ENCODE measurements at places on chromosomes 6 and 20.

GRCh38 chr6:19898141-19898740 lies 61.1 kb downstream of the ID4 start:
- no peak for DNase-seq

- no peak for DNase-seq
Measured at GRCh38 chr6:62272114-62272513, 13.9 kb downstream of the KHDRBS2 start.

GRCh38 chr6:151005896-151006632 lies 140.6 kb downstream of the MTHFD1L start:
- no peak for DNase-seq

DNA sequence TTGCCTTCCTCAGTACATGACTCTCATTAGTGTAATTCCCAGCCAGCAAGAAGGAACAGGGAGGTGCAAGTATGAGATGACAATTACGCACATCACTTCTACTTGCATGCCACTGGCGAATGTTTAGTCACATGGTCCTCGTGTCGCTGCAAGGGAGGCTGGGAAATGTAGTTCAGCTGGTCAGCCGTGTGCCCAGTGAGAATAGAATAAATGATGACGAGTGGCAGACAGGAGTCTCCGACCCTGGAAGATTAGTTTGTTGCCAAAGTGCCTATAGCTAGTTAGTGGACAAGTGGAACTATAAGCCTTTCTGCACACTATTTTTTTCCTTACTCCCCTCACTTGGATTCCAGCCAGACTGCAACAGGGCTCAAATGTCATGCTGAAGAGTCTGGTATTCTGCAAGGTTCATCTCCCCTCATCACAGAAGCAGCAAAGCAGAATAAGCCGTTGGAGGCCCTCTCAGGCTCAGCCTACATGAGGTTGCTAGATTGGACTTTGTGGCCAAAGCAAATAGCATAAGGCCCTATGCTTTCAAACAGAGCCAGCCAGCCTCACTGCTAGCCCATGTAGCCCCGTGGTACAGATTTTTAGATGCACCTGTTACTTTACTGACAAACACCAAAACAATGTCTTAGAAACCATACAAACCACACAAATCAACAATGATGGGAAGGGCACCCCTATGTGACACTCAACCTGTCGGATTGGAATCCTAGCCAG lies 9.7 kb downstream of the LINC00237 start:
- no peak for DNase-seq

DNA sequence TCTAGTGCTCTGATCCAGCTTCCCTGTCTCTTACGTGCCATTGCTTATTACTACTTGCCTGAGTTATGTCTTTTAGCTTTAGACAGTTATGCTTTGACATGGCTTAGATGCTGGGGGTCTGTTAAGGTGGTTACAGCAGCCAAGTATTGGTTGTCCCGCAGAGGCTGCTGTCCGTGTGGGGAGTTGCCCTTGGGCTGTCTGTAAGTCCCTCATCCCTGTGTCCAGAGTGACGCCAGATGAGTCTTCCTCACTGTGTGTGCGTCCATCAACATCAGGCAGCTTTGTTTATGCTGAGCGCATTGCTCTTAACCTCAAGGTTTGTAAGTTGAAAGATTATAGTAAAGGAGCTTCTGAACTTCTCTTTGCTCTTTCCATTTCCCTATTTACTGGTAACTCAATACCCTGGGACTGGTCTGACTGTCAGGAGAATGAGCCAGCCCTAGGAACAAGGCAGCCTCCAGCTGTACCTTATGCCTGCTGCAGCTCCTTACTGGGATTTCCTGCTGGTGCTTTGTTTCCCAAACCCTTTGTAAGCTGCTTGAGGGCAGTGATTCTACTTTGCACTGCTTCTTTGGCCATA lies 7.2 kb downstream of the FAM120B start:
- no peak for DNase-seq

- DNase-seq: no peak
Measured at GRCh38 chr6:54813892-54814291, 32.7 kb upstream of the FAM83B start.

- DNase-seq: no peak
Measured at GRCh38 chr6:63640062-63640461, 4.5 kb downstream of the PHF3 start.

GRCh38 chr20:36101192-36101591 lies 53.3 kb upstream of the EPB41L1 start:
- no peak for DNase-seq

GRCh38 chr6:45946352-45946751 lies 69.3 kb downstream of the CLIC5 start:
- DNase-seq: no peak

DNA sequence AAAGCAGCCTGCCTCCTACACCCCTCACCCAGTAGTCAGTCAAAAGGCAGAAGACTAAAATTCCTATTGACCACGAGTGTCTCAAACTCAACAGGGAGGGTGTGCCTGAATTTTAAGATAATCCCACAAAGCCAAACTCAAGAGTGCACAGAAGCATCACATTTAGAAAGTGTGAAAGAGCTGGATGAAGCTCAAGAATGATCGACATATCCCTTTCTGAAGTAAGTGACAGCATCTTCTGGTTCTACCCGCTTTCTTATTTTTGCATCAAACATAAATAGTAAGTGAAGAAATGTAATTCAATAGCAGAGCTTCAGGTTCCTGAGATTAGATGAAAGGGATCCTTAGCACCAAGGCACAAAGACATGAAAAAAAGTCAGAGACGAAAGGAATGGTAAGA lies 64.5 kb upstream of the BACH2 start:
- no peak for DNase-seq

DNA sequence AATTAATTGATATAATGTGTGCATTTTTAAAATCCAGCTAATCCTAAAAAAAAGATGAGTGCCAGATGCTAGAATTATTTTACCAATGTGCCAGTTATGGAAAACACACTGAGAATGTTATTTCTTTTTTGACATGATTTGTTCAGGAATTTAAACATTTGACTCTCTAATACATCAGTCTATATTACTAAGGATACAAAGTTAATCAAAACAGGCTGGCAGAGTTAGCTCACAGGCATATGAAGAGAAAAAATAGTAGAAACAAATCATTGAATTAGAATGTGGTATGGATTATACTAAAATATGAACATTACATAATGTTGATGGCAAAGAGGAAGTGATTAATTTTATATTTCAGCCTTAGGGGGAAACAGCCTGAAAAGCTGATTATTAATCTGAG lies 368.3 kb upstream of the GJE1 start:
- no peak for DNase-seq

- no peak for DNase-seq
Measured at GRCh38 chr6:148521586-148521985, 178.9 kb downstream of the SASH1 start.

GRCh38 chr6:128412680-128413079 lies 107.7 kb downstream of the PTPRK start:
- DNase-seq: no peak

- DNase-seq: no peak
Measured at GRCh38 chr6:139409026-139409425, 34.6 kb upstream of the CITED2 start.

GRCh38 chr20:53331151-53331973 lies 262.3 kb downstream of the ZNF217 start:
- DNase-seq: no peak

- DNase-seq: no peak
Measured at GRCh38 chr20:21832442-21833385, 127.2 kb downstream of the PAX1 start.

GRCh38 chr20:11965602-11966001 lies 47.9 kb downstream of the BTBD3 start:
- no peak for DNase-seq

DNA sequence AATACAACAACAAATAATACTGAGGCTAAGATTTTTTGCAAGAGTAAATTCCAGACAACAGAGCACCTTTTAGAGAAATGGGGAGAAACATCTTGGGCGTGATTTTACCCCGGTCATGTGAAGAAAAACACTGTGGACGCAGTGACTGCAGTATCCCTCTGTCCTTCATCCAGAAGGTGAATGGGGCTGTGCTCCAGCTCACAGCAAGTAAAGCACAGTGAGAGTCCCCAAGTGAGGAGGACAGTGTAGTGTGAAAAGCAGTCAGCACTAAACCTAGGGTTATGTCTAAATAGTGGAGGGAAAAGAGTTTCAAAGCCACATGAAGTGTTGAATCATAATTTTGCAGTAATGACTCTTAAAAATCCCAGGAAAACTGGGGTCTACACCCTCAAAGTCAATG lies 338.4 kb downstream of the PACRG start:
- DNase-seq: no peak

GRCh38 chr6:2085657-2086056 lies 159.7 kb downstream of the GMDS start:
- no peak for DNase-seq

DNA sequence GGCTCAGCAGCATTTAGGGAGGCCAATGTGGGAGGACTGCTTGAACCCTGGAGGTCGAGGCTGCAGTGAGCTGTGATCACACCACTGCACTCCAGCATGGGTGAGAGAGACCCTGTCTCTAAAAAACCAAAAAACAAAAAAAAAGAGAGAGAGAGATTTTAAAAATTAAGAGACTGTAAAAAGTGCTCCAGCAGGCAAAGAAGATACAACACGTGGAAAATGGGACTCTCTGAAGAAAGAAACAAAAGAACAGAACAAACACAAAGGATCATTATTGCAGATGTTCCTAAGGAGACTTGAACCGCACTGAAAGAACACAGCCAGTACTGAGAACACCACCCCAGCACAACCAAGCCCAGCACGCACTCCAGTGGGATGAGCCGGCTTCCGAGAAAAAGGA lies 74.2 kb downstream of the TAF4 start:
- DNase-seq: no peak

GRCh38 chr6:143555071-143555492 lies 43.6 kb upstream of the FUCA2 start:
- no peak for DNase-seq

DNA sequence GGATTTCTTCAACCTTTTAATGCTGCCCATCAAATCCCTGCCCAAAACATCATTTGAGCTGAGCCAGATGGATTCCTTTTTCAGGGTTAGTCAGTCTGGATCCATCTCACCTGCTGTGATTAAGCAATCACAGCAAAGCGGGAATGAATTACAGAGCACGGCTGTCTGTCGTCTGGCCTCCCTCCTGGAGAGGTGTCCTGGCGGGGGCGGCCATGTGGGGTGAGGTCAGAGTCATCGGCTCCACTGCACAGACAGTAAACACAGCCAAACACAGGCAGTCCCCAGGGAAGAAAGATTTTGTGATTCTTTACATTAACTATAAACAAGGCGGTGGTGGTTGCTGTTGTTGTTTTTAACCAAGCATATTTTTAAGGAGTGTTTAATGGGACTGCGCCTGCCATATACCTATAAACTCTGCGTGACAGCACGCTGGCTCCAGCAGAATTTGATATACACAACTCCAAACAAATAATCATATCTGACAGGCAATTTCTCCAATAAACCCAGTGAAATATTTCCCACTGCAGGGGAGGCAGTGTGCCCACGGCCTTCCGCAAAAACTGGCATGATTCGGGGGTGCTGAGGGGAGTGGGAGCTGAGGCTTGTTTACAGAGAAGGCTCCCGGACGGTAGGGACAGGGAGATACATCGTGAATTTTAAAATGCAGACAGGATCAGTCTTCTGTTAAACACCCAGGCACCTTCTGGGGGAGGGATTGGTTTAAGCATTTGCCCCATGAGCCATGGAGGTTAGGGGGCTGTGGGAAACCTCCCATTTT lies 232.0 kb upstream of the PMEPA1 start:
- no peak for DNase-seq

DNA sequence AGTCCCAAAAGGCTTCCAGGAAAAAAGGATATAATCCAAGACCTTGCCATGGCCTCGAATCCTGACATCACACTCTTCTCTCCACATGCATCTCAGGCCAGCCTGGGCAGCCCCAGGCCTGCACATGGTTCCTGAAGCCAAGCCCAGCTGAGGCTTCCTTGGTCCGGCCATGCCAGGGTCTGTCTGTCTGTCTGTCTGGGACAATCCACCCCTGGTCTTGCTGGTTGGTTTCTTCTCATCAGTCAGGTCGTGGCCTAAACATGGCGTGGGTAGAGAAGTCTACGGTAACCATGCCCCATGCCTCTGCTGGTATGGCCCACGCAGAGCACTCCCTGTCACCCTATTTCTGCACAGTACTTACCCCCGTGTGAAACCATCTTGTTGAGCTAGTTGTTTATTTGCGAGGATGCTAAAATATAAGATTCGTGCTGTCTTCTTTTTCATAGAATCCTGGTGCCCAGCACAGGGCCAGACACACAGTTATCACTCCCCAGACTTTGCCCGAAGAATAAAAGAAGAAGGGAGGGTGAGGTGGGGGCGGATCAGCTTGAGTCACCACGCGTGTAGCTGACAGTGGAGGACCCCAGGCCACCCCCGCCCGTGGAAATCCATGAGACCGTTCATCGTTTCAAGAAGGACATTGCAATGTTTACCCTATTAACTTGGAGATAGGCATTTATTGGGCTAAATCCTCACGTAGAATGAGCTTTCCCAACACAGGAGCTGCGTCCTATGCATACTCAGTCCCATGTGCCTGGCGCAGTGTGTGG lies 107.2 kb downstream of the RNASET2 start:
- DNase-seq: no peak

DNA sequence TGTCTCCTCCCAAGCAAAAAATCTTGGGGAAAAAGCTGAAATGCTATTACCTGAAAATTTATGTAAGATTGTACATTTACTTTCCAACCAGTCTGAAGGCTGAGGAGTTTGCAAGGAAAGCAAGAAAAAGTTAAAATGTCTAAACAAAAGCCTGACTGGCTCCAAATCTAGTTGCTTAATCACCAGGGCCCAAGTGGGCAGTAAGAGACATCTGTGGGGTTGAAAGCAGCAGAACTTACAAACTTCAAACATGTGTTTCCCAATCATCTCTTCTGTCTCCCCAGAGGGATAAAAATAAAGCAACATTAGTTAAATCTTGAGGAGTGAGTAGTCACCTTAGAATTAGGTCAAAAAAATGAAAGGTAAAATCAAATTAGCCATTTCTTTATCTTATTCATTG lies 98.6 kb downstream of the OGFRL1 start:
- DNase-seq: no peak

GRCh38 chr6:95866732-95867131 lies 149.0 kb upstream of the FUT9 start:
- no peak for DNase-seq

DNA sequence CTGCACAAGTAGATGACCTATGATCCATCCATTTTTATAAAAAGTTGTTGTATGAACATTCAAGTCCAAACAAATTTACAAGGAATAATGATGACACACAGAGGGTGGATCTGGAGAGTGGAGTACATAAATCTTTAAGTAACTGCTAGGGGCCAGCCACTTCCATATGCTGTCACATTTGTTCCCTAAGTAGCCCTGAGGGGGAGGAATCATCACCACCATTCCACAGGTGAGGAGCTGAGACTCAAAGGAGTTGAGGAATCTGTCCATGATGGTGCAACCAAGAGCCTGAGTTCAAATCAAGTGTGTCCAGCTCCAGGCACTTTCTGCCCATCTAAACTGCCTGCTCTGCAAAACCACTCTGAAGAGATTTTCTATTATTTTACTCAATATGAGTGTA lies 132.1 kb downstream of the AIG1 start:
- DNase-seq: no peak

GRCh38 chr6:17491416-17492142 lies 98.2 kb downstream of the CAP2 start:
- DNase-seq: no peak

- no peak for DNase-seq
Measured at GRCh38 chr20:10276878-10277580, 58.4 kb downstream of the SNAP25 start.

GRCh38 chr20:50821257-50821921 lies 26.5 kb downstream of the BCAS4 start:
- no peak for DNase-seq

Measured in activated T-cell treated with anti-CD3 and anti-CD28 coated beads, Interleukin-2, amount 50 U/mL, for 72 hours (primary cell).